ENCODE measurements at places on chromosomes 11 and 22. TPM values are rescaled to one million over a fixed set of nuclear protein-coding genes. Genes with fewer than 3 reads are reported as not detected.

The PLA2G3 gene
- not detected for total RNA-seq

The MPPED1 gene
- not detected for total RNA-seq

The OSM gene
- 2.5 TPM for total RNA-seq

The MOGAT2 gene
- 7.3 TPM for total RNA-seq

DNA sequence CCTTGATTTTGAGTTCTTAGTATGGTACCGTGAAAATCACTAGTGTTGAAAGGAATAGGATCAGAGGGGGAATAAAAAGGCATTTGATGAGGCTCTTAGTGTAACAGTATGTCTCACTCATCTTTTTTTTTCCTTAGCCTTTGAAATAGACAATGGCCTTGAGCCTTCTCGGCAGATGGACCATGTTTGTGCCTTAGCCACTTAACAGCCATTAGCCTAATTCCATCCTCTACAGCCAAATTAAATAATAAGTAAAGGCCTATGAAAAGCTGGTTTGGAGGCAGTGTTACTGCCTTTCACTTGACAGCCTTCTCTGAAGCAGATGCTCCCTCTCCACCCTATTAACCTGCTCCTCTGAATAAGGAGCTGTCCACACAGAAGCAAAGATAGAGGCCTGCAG lies 580.7 kb downstream of the NTM start:
- no peaks in the 10 kb centered on the region for H3K27me3 ChIP-seq
- DNase-seq, result no peak
- H3K4me1 ChIP-seq, result no peaks in the 10 kb centered on the region
- H3K4me3 ChIP-seq, result no peak overlapping the region
- no peaks in the 10 kb centered on the region for H3K36me3 ChIP-seq

DNA sequence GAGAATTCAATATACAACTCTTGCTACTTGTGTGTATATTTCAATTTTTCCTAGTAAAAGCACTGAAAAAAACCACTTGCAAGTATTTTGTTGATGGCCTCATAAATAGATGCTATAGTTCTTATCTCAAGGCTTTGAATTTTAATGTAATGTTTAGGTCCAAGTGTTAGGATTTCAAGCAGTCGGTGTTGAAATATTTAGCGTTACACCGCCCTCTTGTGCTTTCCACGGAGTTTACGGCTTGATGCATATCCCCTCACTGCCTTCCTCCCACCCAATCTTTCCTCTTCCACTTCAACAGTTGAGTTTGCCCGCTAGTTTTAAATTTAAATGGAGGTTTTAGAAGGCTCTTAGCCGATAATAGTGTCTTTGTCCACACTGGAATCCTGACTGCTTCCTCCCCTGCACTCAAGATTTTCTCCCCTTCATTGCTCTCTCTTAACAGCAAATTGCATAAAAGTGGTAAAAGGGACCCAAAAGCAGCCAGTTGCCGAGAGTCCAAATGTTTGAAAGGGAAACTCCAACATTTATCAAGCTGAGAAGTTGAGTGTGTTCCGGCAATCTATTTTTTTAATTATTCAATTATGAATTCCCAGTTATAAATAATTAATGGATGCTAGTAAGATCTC lies 25.9 kb upstream of the HTATIP2 start:
- no peaks in the 10 kb centered on the region for H3K4me1 ChIP-seq
- H3K36me3 ChIP-seq, result no peaks in the 10 kb centered on the region
- H3K27ac ChIP-seq, result no peak overlapping the region
- no peak overlapping the region for H3K4me3 ChIP-seq
- peaks cover 22% of the 10 kb centered on the region for H3K27me3 ChIP-seq

- no peaks in the 10 kb centered on the region for H3K4me1 ChIP-seq
- no peak overlapping the region for H3K27ac ChIP-seq
Measured at GRCh38 chr11:105592035-105592434, 17.8 kb upstream of the GRIA4 start.

DNA sequence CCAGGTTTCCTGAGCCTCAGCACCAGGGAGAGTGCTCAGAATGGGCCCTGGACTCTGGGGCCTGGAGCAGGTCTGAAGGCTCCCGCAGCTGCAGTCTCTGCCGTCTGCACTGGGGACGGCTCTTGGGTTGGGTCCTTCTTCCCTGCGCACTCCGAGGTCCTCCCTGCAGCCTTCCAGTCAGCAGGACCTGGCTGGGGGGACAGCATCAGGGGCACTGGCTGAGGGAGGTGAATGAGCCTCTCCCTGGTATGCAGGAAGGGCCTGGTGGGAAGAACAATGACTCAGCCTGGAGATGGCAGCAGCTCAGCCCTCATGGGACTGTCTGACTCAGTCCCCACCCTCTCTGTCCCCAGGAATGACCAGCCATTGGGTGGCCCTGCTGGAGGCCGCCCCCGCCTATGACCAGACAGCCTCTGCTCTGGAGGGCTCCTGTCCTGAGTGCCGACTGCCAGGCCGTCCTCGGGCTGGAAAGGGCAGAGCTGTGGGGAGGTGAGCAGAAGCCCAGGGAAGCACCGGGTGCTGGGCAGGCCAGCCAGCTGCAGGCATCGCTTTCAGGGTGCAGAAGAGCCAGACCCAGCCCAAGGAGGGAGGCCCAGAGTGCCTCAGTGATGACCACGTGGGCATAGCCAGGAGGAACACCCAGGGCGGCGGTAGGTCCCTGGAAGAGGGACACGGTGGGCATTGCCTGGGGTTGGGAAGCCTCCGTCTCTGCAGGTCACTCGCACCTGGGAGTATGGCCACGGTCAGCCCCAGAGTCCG lies 455.0 kb downstream of the BRD1 start:
- H3K4me3 ChIP-seq, result no peak overlapping the region
- no peak for DNase-seq
- H3K27ac ChIP-seq, result no peak overlapping the region
- peaks cover 73% of the 10 kb centered on the region for H3K27me3 ChIP-seq

- H3K27ac ChIP-seq, result no peak overlapping the region
- no peaks in the 10 kb centered on the region for H3K36me3 ChIP-seq
Measured at GRCh38 chr11:45143494-45143893, 2.9 kb upstream of the PRDM11 start.

DNA sequence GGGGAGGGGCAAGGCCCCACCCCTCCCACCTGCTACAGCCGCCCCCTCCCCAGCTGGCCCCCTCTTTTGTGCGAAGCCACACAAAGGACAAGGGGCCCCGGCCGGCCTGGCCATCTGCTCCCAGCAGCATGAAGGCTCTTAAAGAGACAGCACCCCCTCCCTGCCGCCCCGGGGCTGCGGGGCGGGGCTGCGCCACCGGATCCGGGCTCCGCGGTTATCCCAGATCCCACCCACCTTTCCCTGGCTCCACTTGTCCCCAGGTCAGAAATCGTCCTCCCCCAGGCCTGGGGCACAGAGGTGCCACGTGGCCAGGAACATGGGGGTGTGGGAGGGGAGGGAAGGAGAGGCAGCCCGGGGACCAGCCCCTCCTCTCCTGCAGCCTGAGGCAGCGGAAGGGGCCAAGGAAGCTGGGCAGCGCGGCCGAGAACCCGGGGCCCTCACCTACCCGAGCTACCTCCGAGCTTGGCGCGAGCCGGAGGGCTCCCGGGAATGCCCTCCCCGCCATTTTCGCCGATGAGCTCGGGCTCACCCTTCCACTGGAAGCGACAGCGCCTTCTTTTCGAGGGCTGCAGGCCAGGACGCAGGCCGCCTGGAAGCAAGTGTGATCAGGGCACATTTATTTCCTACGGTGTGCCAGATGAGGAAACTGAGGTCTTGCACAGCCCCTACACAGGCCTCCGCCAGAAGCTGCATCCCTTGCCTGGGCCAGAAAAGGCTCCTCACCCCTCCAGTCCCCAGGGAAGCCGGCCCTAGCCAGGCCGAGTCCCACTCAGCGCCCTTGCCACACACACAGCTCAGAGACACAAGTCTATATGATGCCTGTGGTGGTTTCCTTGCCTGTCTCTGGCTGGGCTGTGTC lies 2.5 kb upstream of the RCOR2 start:
- no peak for DNase-seq
- no peaks in the 10 kb centered on the region for H3K27me3 ChIP-seq
- peak overlapping the region; percentile 62 for H3K4me3 ChIP-seq
- H3K27ac ChIP-seq, result peak overlapping the region; percentile 83

DNA sequence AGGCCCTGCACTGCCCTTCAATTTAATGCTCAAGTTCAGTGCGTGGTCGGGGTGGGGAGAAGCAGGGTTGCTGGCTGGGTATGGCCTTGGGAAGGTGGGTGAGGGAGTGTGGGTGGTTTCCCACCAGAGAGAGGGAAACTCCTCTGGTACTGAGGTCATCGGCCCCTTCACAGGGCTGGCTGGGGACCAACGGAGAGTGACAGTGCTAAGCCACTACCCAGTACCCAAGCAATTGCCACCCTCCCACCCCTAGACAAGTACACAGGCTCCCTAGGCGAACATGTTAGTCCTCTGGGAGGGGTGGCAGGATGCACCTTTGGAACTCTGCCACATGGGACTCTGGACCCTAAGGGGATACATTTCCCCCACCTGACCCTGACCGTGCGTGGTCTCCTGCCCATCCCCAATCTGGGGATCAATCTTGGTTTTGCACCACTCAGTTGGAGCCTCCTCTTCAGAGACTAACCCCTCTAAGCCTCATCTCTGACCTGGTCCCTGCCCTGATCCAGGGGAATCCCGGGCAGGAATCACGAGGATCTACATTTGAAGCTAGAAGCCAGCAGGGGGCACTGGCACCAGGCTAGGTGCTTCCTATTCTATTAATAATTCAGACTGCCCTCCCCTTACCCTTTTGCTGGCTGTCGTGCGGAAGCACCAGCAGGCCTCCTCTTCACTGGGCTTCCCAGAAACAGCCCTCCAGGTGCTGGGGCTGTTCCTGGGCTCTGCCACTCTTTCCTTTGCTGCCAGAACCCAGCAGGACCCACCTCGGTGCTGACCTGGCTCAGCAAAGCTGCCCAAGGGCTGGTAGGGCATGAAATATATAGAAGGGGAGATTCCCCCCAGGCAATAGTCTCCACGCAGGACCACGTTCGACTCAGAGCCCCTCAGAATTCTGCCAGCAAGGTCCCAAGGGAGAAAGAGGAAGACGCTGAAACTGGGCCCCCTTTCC lies 377.7 kb downstream of the TENM4 start:
- H3K27me3 ChIP-seq, result no peaks in the 10 kb centered on the region
- H3K4me3 ChIP-seq, result no peak overlapping the region
- H3K36me3 ChIP-seq, result no peaks in the 10 kb centered on the region
- H3K27ac ChIP-seq, result no peak overlapping the region

GRCh38 chr11:119377961-119378667 lies 3.4 kb downstream of the USP2 start:
- no peak for DNase-seq
- H3K27ac ChIP-seq, result peak overlapping the region; percentile 75
- H3K4me3 ChIP-seq, result no peak overlapping the region
- H3K36me3 ChIP-seq, result no peaks in the 10 kb centered on the region
- H3K4me1 ChIP-seq, result peaks cover 43% of the 10 kb centered on the region

DNA sequence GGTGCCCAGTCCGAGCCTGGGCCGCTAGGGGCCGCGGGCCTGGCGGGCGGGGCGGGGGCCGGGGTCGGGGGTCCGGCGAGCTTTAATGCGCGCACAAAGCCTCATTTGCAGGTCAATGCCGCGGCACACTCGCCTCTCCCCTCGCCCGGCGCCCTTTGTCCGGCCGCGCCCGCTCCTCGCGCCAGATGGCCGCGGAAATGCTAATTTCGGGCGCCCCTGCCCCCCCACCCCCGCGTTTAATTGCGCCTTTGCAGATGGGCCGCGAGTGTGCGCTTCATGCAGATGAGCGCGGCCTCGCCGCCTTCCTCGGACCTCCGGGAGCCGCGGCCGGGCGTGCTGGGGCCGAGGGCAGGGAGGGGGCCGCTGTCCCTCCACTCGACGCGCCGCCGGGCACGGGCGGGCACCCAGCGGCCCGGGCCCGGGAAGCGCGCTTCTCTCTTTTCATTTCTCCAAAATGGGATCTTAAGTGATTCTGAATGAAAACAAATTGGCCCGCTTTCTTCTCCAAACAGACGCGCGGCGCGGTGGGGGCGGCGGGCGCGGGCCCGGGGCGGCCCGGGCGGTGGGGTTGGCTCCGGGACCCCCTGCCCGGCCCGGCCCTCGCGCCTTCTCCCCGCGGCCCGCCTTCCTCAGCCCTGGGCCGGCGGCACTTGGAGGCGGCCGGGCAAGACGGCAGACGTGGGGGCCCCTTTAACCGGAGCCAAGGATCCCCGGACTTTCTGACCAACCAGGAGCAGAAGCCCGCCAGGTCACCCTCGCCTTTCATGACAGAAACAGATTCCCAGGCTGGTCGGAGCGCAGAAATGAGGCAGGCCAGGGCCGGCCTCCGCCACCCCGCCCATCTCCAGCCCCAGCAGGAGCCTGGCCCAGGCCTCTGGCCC lies 22.9 kb downstream of the CDKN1C start:
- DNase-seq, result no peak
- peak overlapping the region; percentile 28 for H3K4me3 ChIP-seq
- H3K27me3 ChIP-seq, result peaks cover 8% of the 10 kb centered on the region
- H3K4me1 ChIP-seq, result no peaks in the 10 kb centered on the region

- H3K4me3 ChIP-seq, result no peak overlapping the region
- H3K4me1 ChIP-seq, result no peaks in the 10 kb centered on the region
- H3K27me3 ChIP-seq, result no peaks in the 10 kb centered on the region
- no peak for DNase-seq
- H3K27ac ChIP-seq, result no peak overlapping the region
Measured at GRCh38 chr11:88695689-88696414, 358.3 kb upstream of the CTSC start.

- H3K4me1 ChIP-seq, result no peaks in the 10 kb centered on the region
- no peak overlapping the region for H3K4me3 ChIP-seq
- no peak overlapping the region for H3K27ac ChIP-seq
- H3K27me3 ChIP-seq, result no peaks in the 10 kb centered on the region
- no peak for DNase-seq
Measured at GRCh38 chr11:17291710-17292109, 15.2 kb downstream of the NUCB2 start.

DNA sequence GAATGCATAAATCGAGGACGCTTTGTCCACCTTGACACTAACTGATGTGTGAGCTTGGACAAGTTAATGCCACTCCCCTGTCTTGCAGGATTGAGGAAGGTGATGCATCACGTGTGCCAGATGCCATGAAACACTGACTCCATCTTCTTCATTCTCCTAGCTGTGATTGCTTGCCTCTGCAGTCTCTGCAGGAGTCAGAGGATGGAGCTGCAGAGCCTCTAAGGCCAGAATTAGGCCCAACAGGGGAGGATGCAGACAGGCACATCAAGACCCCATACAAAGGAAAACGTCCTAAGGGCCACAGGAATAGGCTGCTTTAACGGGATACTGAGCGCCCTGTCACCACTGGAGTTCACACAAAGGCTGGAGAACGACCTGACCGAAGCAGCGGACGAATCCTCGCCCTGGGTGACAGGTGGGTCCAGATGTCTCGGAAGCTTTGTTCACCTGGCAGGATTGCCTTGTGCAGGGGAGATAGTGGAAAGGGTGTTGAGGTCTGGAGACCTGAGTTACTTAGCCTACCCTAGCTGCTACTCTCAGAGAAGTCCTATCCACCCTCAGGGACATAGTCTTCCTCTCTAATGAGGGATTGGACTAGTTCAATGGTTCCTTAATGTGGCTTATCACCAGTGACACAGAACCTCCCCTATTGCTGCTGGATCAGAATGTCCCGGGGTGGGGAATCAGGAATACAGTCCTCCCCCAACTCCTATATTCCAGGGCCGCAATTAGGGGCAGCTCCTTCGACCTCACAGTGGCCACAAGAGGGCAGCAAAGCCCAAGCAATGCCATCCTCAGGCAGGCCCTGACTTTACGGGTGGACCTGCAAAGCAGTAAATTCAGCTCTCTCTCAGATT lies 32.4 kb downstream of the DBX1 start:
- peak; percentile 75 for DNase-seq
- H3K4me1 ChIP-seq, result no peaks in the 10 kb centered on the region
- H3K27ac ChIP-seq, result no peak overlapping the region
- H3K27me3 ChIP-seq, result no peaks in the 10 kb centered on the region
- no peaks in the 10 kb centered on the region for H3K36me3 ChIP-seq
- H3K4me3 ChIP-seq, result no peak overlapping the region
